ENCODE measurements at places on chromosomes 5 and 9.
A peak's percentile ranks its signal among the peaks of the same experiment; 100 is the strongest.

- DNase-seq, result no peak
These were observed 953 bp downstream of the UBE2QL1 start for GRCh38 chr5:6449465-6450158.

DNA sequence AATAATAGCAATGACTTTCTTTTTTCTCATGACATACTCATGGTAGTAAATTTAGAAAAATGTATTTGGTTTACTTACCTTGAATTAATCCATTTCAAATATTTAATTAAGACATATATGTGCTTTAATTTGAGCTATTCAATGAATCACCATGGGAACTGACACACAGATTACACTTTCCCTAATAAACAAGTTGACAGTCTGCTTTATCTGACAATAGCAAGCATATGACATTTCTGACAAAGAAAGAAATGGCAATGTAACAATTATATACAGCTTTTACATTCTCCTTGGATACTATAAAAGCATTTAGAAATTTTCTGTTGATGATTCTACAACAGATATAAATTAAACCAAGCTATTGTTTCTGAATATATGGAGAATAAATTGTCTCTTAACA lies 382.5 kb downstream of the CYLC2 start:
- no peak for DNase-seq

GRCh38 chr5:146903789-146904188 lies 25.2 kb upstream of the PPP2R2B start:
- no peak for DNase-seq

- DNase-seq, result no peak
These were observed 149.0 kb downstream of the INSYN2B start for GRCh38 chr5:169831331-169831730.

GRCh38 chr5:148786456-148786855 lies 40.0 kb upstream of the ADRB2 start:
- DNase-seq, result no peak

DNA sequence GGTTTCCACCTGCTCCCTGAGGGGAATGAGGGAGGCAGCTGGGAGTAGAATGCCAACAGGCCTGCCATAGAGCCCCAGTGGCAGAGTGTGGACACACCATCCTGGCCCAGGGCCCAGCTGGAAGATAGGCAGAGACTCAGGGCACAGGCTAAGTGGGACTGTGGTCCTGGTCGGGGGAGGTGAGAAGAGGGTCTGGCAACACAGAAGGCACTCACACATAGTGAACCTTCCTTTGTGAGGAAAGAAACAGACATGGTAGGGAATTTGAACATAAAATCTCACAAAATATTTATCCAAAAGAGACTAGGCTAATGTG lies 41.2 kb downstream of the WDR36 start:
- DNase-seq, result no peak

DNA sequence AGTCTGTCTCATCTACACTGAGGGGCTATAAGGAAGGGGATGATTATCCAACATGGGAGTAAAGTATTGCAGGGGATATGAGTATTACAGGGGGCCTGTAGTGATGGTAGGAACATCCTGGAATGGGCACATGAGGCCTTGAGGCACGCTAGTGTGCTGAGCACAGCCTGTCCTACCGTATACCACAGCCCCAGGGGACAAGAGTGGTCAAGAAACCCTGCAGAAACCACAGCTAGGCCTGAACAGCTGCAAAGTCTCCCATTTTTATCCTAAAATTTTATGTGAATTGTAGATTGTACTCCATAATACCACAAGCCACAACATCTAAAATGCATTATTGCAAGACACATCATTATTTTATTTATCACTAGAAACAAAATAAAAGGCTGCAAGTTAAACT lies 136.3 kb upstream of the ASTN2 start:
- DNase-seq, result no peak

- DNase-seq, result peak; percentile 49
These were observed 8.9 kb downstream of the ATG10 start for GRCh38 chr5:81980598-81981260.

DNA sequence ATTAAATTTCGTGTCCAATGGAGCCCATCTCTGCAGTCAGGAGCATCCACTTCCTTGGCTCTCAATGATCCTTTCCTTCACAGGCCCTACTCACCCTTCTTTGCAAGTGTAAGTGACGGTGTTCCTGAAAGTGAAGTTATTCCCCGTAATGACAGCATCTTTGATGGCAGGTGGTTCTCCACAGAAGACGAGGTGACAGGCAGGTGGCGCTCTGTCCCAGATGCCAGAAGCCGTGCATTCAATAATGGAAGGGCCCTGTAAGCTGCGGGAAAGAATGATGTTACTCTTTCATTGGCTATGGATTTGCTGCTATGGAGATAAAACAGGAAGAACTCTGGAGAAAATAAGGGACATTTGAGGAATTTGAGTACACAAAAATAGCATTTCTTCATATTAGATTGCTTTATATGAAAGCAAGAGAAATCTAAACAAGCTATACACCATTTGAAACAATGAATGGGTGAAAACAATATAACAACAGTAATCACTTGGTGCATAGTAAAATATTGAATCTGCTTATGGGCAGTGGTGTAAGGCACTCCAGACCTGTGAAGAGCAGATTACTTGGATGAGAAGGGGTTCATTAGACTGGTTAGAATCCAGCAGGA lies 89.9 kb upstream of the TXNDC8 start:
- DNase-seq, result peak; percentile 61

DNA sequence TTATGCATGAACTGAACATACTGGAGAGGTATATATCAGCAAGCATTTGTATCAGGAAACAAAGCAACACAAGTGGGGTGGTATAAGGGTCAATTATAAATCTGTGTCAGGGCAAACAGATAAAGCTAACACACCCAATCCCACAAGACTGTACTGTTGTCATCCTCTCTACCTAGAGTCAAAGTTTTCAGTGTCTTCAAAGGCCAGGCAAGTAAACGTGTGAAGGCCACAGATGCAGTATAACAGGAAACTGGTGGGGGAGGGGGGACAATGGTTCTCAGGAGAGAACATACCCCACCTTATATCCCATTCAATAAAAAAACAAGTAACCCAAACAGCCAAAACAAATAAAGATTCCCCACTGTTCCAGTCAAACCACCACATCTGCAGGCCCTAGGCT lies 22.1 kb downstream of the ELP1 start:
- DNase-seq, result no peak
